ENCODE measurements at places on chromosomes 7 and 10.
A peak's percentile ranks its signal among the peaks of the same experiment; 100 is the strongest.

- DNase-seq, result no peak
These were observed 48.6 kb upstream of the TES start for GRCh38 chr7:116161728-116162127.

- no peak for DNase-seq
These were observed 37.4 kb upstream of the RSU1 start for GRCh38 chr10:16854623-16855022.

- no peak for DNase-seq
These were observed 44.6 kb downstream of the TAX1BP1 start for GRCh38 chr7:27784399-27785053.

DNA sequence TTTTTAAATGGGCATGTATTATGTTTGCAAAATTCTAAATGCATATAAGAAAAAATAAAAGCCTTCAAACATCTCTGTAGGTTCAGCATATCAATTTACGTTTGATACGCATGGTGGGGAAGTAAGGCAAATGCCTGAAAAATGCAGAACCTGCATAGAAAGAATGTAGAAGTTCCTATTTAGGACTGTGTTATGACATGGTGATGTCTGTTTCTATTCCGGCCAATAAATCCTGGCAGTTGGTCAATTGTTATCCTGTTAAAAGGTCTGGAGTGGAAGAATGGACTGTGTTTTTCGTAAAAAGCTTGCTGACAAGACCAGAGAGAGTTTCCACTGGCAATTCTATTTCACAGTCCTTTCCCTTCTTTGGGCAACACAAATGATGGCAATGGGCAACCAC lies 49.6 kb upstream of the CAV2 start:
- DNase-seq, result no peak

GRCh38 chr10:114346176-114347031 lies 57.9 kb downstream of the AFAP1L2 start:
- no peak for DNase-seq

GRCh38 chr7:144109283-144109682 lies at the start of gene OR2A2:
Gene OR2A2 (plus strand): TSS chr7:144109583. CDS start chr7:144109583, 0 bp downstream.
- DNase-seq, result no peak

- DNase-seq, result no peak
These were observed 23.8 kb downstream of the CYTH3 start for GRCh38 chr7:6248581-6248980.

DNA sequence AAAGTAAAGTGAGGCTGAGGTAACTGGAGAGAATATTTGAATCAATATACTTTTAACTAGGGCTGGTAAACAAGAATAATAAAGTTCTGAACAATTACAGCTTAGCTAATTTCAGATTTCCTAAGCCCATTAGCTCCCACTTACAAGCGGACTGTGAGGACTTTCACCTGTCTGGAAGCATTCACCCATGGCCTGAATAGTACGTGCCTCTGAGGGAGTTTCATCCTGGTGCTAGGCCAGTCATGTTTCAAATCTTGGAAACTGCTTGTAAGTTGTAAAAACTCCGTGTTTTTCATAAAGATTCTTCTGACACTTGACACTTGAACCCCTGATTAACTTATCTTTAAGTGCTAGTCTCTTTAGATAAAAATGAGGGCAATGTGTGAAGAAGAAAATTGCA lies 975.2 kb upstream of the GHITM start:
- DNase-seq, result no peak

- DNase-seq, result no peak
These were observed 12.1 kb upstream of the CCNY start for GRCh38 chr10:35324196-35324595.

DNA sequence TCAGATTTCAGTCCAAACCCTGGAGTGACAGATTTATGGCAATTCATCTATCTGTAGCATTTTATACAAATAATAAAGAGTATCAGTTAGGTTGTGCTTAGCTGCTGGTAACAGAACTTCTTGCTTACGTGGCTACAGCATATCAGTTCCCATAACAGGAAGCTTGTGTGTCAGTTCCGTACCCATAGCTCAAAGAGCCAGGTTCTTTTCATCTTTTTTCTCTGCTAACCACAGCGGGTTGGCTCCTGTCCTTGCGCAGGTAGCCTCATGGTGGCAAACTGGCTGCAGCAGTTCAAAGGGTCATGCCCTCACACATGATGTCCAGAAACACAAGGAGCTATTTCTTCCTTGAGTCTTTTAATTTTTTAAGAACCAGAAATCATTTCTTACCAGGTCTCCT lies 1041.8 kb downstream of the GATA3 start:
- peak; percentile 38 for DNase-seq

GRCh38 chr7:11130012-11130411 lies 156.3 kb downstream of the PHF14 start:
- DNase-seq, result peak; percentile 13

DNA sequence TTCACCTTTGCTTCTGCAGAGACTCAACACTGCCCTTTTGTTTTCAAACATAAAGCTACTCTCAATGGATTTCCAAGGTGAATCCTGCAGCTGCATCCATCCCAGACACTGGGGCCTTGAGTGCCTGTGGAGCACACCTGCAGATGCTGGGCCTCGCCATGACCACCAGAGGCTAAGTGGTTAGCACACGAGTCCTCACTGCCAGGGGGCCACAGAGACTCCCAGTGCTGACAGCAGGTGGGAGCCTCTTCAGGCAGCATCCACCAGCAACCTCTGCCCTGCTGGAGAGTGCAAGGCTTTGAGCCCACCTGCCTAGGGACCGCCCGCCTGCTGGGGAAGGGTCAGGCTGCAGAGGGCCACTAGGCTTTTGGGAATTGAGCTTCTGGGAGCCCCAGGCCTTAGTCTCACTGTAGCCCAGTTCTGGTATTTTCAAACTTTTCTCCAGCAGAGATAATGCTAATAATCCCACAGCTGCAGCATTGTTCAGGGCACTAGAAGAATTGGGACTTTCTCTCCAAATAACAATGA lies 9.4 kb upstream of the HPS1 start:
- no peak for DNase-seq

- peak; percentile 39 for DNase-seq
These were observed 178.8 kb upstream of the ITGB1 start for GRCh38 chr10:33136781-33137180.

DNA sequence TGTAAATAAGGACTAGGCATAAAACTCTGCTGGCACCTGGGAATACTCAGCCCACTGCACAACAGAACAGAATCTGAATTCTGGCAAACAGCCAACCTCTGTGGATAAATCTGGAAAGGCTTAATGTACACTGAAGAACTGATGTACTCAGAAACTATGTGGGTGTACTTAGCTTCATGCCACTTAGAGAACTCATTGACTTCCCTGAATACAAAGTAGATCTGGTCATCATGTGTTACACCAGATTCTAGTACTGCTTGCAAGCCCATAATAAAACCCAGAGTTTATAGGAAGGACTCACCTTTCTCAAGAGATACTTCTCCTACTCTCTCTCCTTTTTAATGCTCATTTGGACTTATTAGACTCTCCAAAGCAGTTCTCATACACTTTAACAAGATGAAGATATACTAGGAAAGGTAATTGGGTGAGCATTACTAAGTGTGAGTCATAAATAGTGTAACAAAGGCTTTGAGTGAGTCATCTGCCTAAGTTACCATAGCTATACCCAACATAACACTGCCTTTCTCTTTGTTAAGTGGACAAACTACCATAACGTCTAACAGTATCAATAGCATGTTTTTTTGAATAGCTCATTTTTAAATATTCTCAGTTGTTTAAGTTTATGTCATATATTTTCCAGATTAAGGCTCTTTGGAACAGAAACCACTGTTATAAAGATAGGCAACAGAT lies 309.1 kb downstream of the MDFIC start:
- no peak for DNase-seq

GRCh38 chr7:30566596-30566995 lies 28.1 kb upstream of the GARS1 start:
- no peak for DNase-seq

GRCh38 chr7:8442051-8442813 lies 8.8 kb downstream of the NXPH1 start:
- DNase-seq, result no peak

DNA sequence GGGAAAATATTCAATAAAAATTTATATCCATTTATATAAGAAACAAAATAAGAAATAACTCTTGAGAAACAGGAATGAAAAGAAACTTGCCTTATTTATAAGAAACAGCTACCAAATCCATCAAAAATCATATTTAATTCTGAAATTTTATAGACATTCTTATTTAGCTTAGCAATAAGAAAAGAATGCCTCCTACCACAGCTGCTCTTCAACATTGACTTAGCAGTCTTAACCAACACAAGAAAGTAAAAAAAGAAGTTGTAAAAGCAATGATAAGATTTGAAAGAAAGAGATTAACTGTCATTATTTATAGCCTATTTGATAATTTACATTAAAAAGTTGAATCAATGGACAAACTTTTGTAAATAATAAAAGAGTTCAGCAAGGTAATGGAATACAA lies 212.8 kb downstream of the ZNF365 start:
- DNase-seq, result no peak

GRCh38 chr10:4214908-4215307 lies 429.9 kb upstream of the KLF6 start:
- DNase-seq, result no peak

DNA sequence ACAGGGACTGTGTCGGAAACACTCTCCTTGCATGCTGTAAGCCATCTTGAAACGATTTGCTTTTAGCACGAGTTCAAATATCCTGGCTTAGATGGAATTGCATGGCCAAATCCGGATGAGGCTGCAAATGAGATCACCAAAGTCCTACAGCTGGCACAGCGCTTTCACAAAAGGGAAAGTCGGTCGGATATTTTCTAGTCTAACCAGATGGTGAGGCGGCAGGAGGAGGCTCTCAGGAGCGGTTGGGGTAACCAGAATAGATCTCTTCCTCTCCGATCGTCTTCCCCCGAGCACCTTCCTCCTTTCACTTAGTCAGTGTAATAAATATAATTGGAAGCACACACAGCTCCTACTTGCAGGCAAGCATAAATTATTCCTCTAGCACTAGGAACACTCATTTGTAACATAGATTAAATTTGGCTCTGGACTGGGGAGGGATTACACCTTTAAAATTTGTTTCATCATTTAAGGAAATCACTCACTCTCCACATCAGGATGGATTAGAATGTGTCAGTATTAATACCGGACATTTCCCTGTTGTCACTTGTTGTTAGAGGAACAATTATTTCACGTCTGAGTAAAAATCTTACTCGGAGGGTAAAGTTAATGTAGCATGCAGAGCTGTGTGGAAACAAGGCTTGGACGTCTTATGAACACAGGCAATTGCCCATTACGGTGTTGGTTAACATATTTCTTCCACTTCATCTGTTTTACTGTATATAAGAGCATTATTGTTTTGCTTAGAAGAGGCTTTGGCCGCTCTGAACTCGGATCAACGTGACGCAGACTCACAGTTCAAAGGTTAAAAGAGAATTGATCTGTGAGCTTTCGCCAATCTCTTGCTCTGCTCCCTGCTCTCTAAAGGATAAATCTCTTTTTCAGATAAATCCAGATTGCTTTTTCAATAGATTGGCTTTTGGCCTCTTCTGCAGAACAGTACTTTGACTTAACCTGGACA lies 857.9 kb downstream of the TYW1 start:
- DNase-seq, result no peak

GRCh38 chr7:129499999-129500398 lies 2.3 kb upstream of the SMKR1 start:
- no peak for DNase-seq

DNA sequence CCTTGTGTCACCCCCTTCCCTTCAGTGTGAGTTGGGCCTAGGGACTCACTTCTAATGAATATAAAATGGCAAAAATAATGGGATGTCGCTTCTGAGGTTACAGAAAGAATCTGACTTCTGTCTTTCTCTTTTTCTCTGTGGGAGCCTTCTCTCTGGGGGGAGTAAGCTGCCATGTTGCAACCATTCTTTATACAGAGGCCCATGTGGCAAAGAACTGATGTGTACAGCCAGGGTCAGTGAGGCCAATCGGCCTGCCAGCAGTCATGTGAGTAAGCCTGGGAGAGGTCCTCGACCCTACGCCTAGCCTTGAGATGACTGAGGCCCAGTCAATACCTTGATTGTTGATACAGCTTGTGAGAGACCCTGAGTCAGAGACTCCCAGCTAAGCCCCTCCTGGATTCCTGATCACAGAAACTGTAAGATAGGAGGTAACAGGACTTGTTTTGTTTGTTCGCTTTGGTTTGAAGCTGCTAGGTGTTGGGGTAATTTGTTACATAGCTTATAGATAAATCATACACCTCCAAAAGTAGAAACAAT lies 1.7 kb downstream of the TCAF1 start:
- DNase-seq, result no peak

GRCh38 chr10:22086730-22087401 lies 83.3 kb upstream of the DNAJC1 start:
- no peak for DNase-seq

- DNase-seq, result no peak
These were observed 94.9 kb downstream of the AKR1D1 start for GRCh38 chr7:138170959-138171703.

GRCh38 chr10:24235471-24235870 lies 26.5 kb downstream of the KIAA1217 start:
- DNase-seq, result no peak

DNA sequence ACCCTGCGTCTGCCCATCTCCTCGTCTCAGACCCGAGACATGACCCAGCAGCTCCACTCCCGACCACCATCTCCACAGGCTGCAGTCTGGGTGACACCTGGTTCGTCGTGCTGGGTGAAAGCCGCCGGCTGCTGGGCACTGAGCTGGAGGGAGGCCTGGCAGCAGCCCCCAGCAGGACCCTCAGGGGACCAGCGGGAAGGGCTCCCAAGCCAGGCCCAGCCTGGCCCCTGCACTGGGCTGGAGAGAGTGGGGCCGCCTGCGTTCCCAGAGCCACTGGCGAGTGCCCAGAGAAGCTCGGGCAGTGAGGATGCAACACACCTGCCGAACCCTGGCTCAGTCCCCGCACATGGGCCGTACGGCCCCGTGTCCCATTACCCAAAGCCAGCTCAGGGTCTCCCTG lies 21.3 kb downstream of the CFAP46 start:
- no peak for DNase-seq

DNA sequence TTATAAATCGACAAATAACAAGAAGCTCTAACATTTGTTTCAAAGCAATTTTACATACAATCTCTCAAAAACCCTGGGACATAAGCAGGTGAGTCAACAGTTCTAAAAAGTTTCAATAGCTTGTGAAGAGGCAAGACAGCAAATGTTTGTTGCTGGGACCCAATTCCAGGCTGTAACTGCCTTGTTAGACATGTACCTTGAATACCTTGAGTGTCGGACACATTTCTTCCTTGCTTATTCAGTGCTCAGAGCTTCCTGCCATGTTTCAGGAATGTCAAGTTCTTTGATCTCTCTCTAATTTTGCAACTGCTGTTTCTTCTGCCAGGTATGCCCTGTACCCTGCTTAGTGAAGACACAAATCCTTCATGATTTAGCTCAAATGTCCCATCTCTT lies 5.1 kb downstream of the CH25H start:
- no peak for DNase-seq

- DNase-seq, result no peak
These were observed 26.6 kb upstream of the R3HCC1L start for GRCh38 chr10:98107644-98108430.

- no peak for DNase-seq
These were observed 31.3 kb downstream of the ARL5B start for GRCh38 chr10:18690541-18690940.

DNA sequence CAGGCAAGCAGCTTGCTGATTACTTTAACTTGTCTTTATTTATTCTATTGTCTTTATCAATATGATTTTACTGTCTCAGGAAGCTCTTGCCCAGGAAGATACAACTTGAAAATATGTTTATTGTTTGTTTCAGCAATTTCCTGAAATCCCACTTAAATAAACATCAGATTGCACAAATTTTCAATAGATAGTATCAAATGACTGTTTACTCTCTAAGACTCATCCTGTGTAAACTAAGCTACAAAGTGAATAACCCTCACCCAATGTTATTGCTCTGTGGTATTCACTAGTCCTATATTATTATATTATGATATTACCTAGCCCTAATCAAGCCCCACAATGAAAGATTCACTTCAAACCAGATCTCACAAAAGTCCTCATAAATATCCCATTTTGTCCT lies 130.4 kb upstream of the HPS1 start:
- no peak for DNase-seq
